ENCODE measurements at places on chromosomes 1 and 21.
A peak's percentile ranks its signal among the peaks of the same experiment; 100 is the strongest.

- DNase-seq: no peak
Measured at GRCh38 chr1:45952072-45952471, 148.7 kb downstream of the MAST2 start.

DNA sequence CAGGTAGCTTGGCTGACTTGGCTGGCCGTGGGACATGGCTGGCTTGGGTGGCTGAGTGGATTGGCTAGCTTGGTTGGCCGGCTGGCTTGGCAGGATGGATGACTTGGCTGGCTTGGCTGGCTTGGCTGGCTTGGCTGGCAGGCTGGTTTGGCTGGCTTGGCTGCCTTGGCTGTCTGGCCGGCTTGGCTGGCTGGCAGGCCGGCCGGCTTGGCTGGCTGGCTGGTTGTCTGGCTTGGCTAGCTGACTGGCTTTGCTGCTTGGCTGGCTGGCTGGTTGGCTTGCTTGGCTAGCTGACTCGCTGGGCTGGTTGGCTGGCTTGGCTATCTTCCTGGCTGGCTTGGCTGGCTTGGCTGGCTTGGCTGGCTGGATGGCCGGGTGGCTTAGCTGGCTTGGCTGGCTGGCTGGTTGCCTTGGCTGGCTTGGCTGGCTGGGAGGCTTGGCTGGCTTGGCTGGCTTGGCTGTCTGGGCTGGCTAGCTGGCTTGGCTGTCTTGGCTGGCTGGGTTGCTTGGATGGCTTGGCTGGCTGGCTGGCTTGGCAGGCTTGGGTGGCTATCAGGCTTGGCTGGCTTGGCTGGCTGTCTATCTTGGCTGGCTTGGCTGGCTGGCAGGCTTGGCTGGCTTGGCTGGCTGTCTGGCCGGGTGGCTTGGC is 129.7 kb upstream of the FAM72C start:
- DNase-seq: no peak

DNA sequence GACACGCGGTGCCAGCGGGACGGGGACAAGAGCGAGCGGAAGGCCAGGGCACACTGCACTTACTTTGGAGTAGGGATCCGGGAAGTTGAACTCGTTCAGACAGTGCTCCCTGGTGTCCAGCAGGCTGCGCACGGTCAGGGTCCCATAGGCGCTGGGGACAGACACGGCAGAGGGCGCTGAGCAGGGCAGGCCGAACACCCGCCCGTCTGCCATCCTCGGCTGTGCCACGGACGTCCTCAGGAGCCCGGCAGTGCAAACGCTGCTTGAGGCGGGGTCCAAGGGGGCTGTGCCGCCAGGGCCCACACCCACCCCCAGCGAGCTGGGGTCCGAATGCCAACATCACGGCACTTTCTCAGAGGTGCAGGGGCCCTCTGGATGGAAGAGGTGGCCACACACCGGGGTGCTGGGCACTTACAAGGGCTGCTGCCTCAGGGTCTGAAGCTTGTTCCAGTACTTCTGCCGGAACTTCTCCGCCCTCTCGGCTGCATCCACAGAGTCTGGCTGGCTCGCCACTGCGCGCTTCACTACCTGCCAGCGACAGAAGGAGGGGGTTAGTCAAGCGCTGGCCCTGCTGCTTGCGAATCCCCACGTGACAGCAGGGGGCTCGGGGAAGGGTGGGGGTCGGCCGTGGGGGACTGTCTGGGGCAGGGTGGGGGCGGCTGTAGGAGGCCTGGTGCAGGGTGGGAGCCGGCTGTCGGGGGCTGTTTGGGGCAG is 12.3 kb downstream of the PANK4 start:
- DNase-seq: no peak

GRCh38 chr1:172966844-172967540 is 83.7 kb downstream of the TNFSF18 start:
- no peak for DNase-seq

DNA sequence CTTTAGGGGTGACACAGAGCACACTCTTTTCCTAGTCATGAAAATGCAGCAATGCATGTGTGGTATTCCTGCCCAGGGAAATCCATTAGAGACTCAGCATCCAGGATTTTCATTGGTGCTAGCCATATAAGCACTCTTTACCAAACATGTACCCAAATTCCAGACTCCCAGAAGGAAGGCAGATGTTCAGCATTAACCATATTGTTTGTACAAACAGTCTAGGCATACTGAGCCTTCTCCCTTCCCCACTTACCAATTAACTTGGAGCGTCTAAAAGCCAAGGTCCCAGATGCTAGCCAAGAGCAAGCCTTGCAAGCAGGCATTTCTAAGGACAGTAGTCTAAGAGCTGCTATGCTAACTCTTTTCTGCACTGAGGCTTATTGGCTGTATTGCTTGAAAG is 27.9 kb downstream of the ZBED6 start:
- peak; percentile 77 for DNase-seq

- DNase-seq: no peak
Measured at GRCh38 chr1:107525145-107525544, 384.3 kb downstream of the NTNG1 start.

DNA sequence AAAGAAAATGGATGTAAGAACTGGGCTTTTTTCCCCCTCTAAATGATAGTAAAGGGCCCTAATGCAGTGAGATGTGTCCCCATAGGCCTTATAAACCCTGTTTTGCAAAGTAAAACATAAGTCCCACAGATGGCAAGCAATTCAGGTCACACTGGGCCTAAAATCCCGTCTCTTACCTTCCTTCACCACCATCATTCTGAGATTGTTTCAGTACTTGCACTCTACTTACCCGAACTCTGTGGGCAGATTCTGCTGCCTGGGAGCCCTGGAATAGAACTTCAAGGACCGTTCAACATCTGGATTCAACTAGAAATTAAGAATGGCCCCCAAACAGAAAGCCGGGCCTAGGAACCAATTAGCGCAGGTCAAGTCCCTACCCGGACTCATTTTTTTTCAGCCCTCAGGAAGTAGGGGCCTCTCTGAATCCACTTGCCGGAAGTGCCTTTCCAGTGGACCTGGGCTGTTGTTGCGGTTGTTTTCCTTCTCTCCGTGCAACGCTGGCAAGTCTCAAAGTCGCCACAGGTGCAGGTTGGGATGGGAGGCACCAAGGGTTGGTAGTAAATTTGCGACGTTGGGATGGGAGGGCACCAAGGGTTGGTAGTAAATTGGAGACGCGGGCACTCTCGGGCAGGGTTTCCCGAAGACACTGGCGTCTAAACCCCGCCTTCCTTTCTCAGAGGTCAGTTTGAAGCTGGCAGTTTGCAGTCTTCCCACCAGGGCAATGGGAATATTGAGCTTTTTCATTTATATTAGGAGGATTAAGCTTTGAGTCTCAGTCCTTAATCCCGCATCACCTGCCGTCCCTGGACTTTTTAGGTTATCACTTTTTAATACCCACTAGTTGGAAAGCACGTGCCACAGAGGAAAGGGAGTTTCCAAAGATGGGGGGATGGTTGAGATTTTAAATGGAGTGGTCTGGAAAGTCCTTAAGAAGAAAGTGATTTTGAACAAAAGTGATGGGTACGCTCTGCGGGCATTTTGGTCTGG is at the start of gene TMEM69:
Gene TMEM69 (plus strand): TSS at position 428 of the 987 bp plus-strand sequence. CDS start 2,888 bp downstream, outside the sequence.
- peak; percentile 92 for DNase-seq

GRCh38 chr1:199089393-199090122 is 450.7 kb downstream of the PTPRC start:
- no peak for DNase-seq

- DNase-seq: no peak
Measured at GRCh38 chr1:21526441-21526840, 17.2 kb downstream of the ALPL start.

DNA sequence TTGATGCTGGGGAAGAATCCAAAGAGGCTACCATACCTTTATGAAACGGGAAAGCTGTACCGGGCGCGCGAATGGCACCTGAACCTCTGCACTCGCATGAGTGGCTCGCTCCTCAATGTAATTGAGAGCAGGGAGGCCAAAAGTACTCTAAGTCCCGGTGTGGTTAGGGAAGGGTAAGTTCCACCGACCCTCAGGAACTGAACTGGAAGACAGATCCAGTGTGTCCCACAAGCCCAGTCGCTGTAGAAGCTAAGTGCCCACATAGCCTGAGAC is 1.0 kb downstream of the GATAD2B start:
- DNase-seq: peak; percentile 26

GRCh38 chr1:237999426-238000052 is 108.8 kb upstream of the ZP4 start:
- no peak for DNase-seq

DNA sequence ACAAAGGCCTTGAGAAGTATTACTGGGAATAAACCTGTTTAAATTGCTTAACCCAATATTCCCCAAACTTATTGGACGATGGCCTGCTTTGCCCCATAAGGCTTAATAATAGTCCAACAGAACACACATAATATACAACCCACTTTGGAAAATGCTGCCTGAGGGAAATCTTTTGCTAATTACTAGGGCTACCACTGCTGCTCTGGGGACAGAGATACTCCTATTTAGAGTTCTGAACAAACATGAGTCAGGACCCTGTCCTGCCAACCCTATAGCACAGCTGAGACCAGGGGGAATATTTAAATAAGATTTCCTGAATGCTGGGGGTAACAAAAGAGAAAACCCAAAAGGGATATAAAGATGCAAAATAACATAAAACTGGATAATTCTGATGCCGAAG is 139.1 kb downstream of the BRINP2 start:
- no peak for DNase-seq

DNA sequence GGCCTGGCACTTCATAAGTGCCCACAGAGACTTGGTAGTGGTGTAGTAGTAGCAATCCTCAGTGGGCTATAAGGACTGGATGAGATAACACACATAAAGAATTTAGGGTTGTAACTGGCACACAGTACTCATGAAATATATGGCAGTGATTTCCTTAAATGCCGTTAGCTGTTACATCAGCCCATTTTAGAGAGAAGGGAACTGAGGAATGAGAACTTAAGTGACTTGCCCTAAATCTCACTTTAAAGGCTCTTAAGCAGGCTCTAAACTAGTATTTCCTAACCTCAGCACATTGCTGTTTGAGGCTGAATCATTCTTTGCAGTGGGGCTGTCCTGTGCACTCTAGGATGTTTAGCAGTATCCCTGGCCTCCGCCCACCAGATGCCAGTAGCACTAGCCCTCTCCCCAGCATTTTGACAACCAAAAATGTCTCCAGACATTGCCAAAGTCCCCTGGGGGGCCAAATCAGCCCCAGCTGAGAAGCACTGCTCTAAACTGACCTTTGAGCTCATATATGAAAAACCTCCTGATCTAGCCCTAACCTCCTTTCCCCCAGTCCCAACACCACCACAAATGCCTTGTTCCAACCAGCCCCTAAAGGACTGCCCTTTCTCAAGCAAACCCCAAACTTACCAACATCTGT is 11.6 kb downstream of the CAMK2N1 start:
- no peak for DNase-seq

- no peak for DNase-seq
Measured at GRCh38 chr1:9542430-9542829, 3.2 kb downstream of the SLC25A33 start.

- no peak for DNase-seq
Measured at GRCh38 chr21:45993210-45994085, 11.9 kb downstream of the COL6A1 start.

- peak; percentile 45 for DNase-seq
Measured at GRCh38 chr1:64686828-64687724, 57.8 kb upstream of the RAVER2 start.

GRCh38 chr21:43812139-43812821 is 22.9 kb downstream of the RRP1 start:
- DNase-seq: peak; percentile 93

GRCh38 chr1:106515375-106515774 is 541.1 kb upstream of the PRMT6 start:
- no peak for DNase-seq

GRCh38 chr1:33099290-33100118 is 18.6 kb downstream of the AZIN2 start:
- DNase-seq: no peak

- no peak for DNase-seq
Measured at GRCh38 chr1:100037656-100037926, 67.8 kb downstream of the SLC35A3 start.

DNA sequence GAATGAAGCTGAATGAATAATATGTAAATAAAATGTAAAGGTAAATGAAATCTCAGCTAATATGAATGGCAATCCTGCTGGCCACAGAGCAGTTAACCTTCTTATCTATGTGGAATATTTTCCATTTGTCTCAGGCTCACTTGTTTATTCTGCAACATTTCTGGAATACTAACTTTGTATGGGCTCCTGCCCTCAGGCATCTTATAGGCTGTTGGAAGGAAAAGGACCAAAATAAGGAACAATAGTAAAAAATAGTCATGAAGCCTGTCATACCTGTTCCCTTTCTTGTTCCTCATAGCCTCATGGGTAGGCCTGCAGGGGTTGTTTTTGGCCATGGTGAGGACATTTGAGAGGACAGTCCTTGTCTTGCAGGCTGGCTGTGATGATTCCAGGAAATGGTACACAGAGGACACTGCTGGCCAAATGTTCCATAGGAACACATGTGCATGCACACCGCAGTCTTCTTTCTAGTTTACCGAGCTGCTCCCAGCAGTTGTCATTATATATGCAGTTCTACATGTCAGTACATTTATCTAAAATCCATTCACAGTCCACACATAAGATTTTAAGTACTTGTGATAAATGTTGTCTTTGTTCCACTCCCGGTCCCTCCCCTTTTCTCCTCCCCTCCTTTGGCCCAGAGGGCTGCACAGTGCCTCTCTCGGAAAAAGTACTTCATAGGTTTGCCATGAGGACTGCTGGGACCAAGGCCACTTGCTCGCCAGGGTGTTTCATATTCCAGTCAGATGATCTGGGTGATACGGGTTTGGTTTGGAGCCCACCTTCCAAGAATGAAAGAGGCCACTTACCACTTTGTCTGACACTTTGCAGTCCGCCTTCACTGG is 15.2 kb upstream of the KCNQ4 start:
- DNase-seq: no peak

DNA sequence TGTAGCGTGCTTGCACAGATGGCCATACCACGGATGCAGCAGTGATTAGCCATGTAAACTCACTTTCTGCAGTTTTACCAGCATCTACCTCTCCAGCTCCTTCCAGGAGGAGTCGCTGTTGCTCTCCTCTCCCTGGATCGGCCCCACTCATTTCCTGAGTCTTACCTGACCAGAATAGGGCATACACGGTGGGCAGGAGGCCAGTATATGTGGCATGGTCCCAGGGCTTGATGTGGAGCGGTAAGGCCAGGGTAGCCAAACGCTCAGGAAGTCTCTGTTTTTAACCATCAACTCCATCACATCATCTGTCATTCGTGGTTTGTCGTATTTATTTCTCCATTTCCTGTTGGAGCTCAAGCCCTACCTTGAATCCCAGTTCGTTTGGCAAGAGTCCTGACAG is 163.4 kb upstream of the USP24 start:
- DNase-seq: no peak

- DNase-seq: no peak
Measured at GRCh38 chr21:42161956-42162681, 56.8 kb upstream of the ABCG1 start.

DNA sequence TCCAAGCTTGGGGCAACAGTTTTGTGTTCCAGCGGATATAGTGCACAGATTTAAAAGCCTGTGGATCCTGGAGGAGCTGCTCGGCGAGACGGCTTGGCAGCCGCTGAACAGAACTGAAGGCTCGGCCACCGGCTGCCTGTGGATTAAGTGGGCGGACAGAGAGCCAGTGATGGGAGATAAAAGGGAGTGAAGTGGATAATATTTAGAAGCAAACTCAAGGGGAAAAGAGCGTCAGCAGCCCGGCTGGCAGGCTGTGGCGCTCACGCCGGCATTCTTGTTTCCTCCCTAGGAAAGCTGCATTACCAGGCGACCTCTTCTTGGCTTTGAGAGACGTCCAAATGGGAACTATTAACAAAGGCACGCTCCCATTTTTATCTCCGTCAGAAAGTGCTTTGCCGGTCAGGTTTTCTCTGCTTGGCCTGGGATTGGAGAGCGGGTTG is 10.4 kb downstream of the TRABD2B start:
- no peak for DNase-seq
